Stimulated activated CD4-positive, alpha-beta T cell treated with anti-CD3 and anti-CD28 coated beads, Interleukin-1b, Interleukin-23, amount 100 ng/mL, for 1 hour (primary cell): ENCODE measurements at places on chromosomes 7 and 10.

- DNase-seq, result no peak
Observed at GRCh38 chr7:112421666-112422486, 28.4 kb upstream of the IFRD1 start.

DNA sequence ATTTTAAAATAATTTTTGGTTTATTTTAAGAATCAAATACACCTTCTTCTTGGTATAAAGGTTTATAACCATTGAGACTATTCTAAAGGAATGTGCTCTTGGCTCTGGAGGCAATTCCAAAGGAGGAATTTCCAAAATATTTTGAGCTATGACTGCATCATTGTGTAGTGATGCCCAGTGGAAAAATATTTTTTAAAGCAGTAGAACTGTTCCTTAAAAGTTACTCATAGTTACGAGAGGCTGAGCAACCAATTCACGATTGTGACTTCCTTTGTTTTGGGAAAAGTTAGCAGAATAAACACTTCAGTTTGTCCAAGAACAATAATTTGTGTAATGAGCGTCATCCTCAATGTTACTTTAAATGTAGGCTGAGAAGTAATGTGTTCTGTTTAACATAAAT, 233.6 kb downstream of the BAMBI start:
- no peak for DNase-seq

DNA sequence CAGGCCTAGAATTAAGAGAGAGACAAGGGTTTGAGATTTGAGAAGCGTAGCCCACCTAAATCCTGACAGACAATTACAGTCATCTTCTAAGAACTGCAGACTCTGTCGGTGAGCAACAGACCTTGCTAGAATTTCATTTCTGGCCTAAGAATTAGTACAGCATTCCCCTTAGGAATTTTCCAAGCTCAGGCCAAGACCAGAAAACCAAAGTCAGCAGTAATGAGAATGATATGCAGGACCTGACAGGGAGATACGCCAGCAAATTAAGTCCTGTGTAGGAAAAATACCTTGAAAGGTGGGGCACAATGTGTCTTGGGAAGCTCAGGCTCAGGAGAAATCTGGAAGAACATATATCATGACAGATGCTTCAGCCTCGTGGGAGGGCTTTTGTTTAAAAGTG, 52.7 kb upstream of the HERPUD2 start:
- DNase-seq, result no peak

GRCh38 chr7:28684650-28685241, 272.4 kb downstream of the CREB5 start:
- DNase-seq, result no peak

- DNase-seq, result no peak
Observed at GRCh38 chr10:15630353-15630752, 89.4 kb downstream of the ITGA8 start.
